ENCODE measurements at places on chromosomes 1 and 21.

GRCh38 chr1:5747426-5748285 lies 244.6 kb downstream of the NPHP4 start:
- no peak for ATAC-seq

DNA sequence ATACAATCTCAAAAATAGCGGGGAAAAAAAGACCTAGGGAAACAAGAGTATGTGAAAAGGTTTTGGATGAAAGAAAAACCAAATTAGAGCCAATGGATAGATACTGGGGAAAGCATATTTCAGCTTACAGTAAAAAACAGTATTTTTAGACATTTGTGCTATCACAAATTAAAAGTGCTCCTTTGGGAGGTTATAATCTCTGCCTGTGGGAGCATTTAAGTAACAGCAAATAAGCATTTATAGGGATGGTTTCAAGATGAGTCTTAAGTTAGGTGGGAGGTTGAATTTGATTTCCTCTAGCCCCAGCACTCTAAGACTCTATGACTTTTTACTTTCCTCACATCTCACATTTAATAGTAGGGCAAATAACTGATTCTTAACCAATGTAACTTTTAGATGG lies 79.6 kb upstream of the SLFNL1 start:
- ATAC-seq: no peak

- no peak for ATAC-seq
Observed at GRCh38 chr1:57138432-57139078, 172.7 kb upstream of the C8B start.

DNA sequence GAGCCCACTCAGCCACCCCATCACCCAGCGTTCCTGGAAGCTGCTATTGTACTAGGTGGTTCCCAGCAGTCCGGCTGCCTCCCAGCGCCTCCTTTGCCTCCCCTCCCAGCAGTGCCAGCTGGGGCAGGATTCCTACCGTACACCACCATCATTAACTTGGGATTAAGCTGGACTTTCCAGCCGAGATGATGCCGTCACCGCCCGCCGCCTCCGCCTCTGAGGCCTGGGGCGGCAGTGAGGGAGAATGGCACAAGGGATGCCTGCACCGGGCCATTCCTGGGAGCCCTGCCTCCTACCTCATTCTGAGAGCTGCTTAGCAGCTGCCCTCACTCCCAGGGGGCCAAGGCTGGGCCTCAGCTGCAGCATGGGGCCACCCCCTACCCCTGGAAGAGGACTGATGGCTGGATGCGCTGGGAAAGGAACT lies 13.2 kb downstream of the CNTN2 start:
- no peak for ATAC-seq

GRCh38 chr1:229204921-229205777 lies 65.8 kb upstream of the RAB4A start:
- no peak for ATAC-seq

DNA sequence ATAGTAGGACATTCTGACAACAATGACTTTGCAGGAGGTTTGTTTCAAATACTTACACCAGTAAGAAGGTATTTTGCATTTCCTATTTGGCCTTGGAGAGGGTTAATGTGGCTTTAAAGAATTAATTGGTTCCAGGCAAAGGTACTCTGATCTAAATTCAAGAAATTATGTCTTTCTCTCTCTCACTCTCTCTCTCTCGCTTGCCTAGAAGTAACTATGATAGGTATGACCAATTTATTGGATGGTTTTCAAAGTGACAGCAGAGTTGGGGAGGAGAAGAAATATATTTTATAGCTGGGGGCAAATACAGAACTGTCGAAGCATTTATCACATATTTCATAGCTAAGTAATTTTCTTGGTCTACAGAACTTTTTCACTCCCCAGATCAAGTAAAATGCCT lies 116.0 kb downstream of the ATP6V1G3 start:
- ATAC-seq: no peak

GRCh38 chr1:229582011-229582694 lies 23.6 kb upstream of the ABCB10 start:
- ATAC-seq: no peak

DNA sequence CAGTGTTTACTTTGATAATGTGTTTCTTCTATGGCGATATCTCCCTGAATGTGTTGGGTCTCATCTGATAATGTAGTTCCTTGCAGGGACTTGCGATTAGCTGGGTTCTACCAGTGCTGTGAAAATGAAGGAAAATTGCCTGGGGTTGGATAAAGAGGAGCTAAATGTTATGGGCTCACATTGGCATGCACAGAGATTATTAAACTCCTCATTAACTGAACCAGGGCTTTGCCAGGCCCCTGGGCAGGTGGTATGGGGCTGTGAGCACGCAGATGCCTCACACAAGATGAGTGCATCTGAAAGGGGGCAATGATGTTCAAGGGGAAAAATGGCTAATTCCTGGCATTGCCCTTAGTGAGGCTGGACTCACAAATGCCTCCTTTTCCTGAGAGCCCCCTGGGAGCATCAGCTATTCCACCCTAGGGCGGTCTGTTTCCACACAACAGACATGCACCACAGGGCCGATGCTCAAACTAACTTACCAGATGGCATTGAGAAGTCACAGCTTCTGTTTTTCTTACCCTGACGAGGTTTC lies 321.1 kb downstream of the SEC16B start:
- no peak for ATAC-seq

GRCh38 chr21:35511696-35512162 lies 462.6 kb upstream of the RUNX1 start:
- no peak for ATAC-seq

- ATAC-seq: no peak
Observed at GRCh38 chr1:31976401-31976800, 37.3 kb upstream of the KHDRBS1 start.

GRCh38 chr1:240314845-240315801 lies 223.4 kb downstream of the FMN2 start:
- ATAC-seq: no peak

DNA sequence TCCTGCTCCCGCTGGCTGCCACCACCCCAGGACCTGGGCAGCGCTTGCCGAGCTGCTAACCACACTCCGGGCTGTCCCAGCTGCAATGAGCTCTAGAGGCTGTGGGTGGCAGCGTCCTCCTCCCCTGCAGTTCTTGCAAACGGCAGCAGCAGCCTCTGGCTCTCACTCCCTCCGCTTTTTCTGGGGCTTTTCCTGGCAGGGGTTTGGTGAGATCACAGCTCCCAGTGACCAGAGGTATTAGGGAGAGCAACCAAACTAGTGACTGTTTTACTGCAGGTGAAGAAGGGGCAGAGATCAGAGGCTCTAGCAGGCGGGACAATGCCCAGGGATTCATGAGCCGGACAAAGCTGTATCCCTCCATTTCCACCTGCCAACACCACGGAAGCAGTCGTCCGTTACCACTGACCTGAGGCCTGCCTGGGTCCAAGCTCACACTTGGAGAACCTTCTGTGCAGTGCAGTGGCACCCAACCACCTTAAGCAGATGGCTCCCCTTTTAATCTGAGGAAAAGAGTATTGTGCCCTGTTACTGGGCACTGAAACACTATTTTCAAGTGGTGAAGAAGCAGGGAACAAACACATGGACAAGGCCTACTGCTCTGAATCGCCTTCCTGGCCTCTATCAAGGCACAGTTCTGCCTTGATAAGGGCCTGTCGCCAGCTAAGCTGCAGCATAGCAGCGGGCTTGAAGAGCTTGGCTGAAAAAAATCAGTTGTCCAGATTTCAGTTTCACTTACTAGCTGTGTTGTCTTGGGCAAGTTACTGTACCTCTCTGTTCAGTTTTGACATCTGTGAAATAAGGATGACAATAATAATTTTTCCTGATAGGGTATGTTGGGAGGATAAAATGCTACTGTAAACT lies at the start of gene F5:
TSS of gene F5 (minus strand) at position 87 of the 861 bp plus-strand sequence. CDS start 95 bp downstream, outside the sequence.
- peak; percentile 79 for ATAC-seq

DNA sequence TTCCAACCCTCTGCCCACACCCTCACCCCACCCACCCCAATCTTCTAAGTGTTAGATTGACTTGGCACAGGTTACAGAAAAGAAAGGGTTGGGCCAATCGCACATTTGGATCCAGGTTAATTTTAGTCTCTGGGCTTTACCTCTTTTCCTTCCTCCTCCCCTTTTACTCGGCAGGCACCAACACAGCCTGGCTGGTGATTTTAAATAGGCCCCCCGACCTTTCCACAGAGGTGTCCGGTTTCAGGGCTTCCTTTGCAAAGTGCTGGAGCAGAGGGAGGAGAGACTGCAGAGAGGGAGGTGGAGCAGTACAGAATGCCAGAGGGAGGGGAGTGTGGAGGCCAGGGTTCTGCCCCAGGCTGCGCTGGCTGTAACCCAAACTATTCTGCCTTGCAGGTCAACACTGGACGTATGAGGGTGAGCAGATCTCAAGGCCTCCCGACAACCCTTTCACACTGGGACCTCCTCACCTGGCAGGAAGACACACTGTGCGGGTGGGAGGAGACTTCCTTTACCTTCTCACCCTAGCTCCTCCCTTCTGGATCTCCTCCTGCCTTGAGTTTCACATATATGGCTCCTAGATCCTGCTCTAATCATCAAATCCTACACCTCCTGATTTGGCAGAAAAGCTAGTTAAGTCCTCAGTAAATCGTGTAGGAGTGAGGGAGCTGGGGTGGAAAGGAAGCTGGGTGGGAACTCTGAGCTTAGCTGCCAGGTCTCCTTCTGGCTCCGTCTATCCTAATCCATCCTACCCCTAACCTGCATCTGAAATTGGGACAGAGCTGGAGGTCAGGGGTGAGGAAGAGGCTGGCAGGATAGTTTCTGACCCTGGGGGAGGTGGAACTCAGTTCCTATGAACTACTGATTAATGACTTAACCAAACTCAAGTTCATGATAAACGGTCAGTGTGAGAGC lies 2.4 kb downstream of the CA14 start:
- no peak for ATAC-seq

- ATAC-seq: no peak
Observed at GRCh38 chr1:215418876-215419447, 148.1 kb upstream of the KCTD3 start.

DNA sequence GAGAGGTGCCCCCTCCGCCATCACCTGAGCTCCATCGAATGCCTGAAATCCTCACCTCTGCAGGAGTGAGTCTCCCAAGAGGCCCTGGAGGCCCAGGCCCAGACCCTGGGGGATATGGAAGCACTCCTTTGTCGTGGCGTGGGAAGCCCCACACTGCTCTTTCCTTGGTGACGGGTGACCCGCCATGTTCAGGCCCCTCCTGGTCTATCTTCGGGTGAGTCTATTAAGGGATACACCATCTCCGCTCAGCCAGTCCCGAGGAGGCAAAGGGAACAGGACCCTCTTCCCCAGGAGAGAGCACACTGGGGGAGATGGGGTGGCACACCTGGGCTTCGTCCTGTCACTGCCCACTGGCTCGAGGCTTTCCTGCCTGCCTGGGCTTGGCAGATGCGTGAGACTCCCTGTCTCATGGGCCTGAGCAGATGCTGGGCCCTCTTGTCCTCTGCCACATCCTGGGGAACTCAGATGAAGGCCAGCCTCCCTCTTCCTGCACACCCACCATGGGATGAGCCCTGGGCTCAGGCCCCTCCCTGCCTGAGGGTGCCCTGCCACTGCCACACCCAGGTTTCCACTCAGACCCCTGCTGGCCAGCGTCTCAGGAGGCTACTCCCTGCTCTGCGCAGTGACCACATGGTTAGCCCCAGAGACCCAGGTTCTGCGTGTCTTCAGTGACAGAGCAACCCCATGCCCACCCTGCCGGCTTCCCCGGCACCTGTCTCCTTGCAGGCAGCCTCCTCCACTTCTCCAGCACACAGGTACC lies 3.8 kb upstream of the NPHP4 start:
- ATAC-seq: no peak

DNA sequence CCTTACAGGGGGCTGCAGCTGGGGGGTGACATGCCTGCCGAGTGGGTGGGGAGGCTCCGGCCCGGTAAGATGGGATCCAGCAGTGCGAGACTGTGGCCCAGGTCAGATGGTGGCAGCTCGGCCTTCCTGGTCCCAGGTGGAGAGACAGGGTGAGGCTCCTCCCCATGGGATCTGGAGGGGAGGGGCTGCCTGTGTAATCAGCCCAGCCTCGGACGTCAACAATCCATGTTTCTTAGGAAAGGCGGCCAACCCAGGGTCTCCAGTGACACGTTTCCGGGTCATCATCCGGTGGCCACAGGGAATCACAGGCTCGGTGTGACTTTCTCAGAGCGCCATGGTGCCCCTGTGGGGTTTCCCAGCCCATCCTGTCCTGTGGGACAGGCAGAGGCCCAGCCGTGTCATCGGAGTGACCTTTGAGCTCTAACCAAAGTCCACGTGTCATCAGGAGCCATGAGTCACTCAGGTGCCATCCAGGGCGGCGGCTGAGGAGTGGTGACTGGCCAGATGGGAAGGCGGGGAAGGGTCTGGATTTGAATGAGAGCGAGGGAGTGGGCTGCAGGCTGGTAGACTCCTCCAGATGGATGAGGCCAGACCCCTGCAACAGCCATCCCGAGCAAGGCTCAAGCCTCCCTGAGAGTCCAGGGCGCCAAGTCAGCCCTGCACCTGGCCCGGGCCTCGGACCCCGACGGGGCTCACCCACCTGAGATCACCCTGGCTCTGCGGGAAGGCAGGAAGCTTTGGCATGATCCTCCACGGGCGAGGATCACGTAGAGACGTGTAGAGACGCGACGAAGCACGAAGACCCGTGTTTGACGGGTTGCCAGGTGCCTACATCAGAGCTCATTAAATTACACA lies 6.6 kb upstream of the HES4 start:
- ATAC-seq: no peak

DNA sequence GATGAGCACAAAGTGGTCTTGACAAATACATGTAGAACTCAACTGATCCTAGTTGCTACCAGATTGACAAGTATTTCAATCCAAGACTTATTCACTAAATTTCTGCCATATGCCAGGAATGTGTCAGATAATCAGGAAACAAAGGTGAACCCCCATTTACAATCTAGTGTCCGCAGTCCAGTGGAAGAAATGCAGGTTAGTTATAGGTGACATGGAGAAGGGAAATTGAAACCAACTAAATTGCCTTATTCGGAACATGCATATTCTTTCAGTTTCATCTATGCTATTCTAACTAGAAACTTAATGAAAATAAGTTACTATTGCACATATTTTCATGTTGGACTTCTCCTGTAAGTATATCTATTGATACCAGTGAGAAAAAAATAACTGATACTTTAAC lies 209.4 kb downstream of the COL24A1 start:
- ATAC-seq: no peak

- ATAC-seq: no peak
Observed at GRCh38 chr1:117632269-117633067, 26.6 kb downstream of the TENT5C start.

- no peak for ATAC-seq
Observed at GRCh38 chr1:110876748-110877341, 3.9 kb downstream of the CD53 start.

- ATAC-seq: no peak
Observed at GRCh38 chr1:32554288-32554687, 15.1 kb downstream of the ZBTB8A start.

DNA sequence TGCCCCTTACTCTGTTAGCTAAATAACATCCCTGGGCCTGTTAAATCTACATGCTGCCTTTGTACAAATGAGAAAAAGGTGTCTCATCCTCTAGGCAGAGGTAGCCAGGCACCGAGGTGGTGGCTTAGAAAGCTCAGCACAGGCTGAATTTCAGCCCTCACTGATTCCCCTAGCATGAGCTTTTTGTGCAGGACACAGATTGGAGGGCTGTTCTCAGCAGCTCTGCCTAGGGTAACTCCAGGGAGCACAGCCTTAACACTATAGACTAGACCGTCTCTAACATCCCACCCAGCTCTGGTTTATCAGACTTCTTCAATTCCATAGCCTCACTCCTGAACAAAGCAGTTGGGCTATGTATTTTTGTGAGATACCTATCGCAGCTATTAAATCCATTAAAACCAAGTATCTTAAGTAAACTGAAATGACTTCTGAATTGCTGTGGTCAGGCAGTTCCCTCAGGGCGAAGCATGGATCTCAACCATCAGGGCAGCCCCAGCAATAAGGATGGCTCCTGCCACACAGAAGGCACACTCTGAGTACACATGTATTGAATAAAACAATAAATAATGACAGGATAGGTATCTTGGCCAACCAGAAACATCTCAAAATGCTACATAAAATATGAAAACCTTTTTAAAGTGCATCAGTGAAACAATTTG lies 14.8 kb downstream of the S100A6 start:
- no peak for ATAC-seq

Data from activated CD4-positive, CD25-positive, alpha-beta regulatory T cell treated with anti-CD3 and anti-CD28 coated beads, Interleukin-2, amount 50 U/mL, for 24 hours (primary cell).